ENCODE measurements at places on chromosomes 3 and 15. TPM values are rescaled to one million over a fixed set of nuclear protein-coding genes. Genes with fewer than 3 reads are reported as not detected.

CHST13 gene
- total RNA-seq = not detected

COL8A1 gene
- total RNA-seq = 3.4 TPM

C3orf85 gene
- total RNA-seq = not detected

ARHGAP11A gene
- total RNA-seq = 11.6 TPM

ACP3 gene
- 0.98 TPM for total RNA-seq

CCR2 gene
- total RNA-seq = 0.25 TPM

SLC6A1 gene
- 54.6 TPM for total RNA-seq

TLNRD1 gene
- 6.9 TPM for total RNA-seq

RAB6B gene
- 88.3 TPM for total RNA-seq

KLHL40 gene
- total RNA-seq = not detected

MRAS gene
- total RNA-seq = 63.9 TPM

FMN1 gene
- 1.5 TPM for total RNA-seq

FBXO40 gene
- total RNA-seq = under 0.01 TPM

PRR20G gene
- total RNA-seq = not detected

ZBTB38 gene
- 117 TPM for total RNA-seq

GOLGA8Q gene
- total RNA-seq = 0.25 TPM

GFM1 gene
- 55.6 TPM for total RNA-seq

MME gene
- 1.2 TPM for total RNA-seq

UNC13C gene
- total RNA-seq = 10.8 TPM

SLC7A14 gene
- 5.2 TPM for total RNA-seq

REC114 gene
- total RNA-seq = not detected

PCSK6 gene
- 11.8 TPM for total RNA-seq

MKRN3 gene
- total RNA-seq = 13.5 TPM

GOLGA6L10 gene
- total RNA-seq = 6.4 TPM

WDR49 gene
- total RNA-seq = 6.9 TPM

ADAMTS17 gene
- 6.1 TPM for total RNA-seq

MINAR1 gene
- 2.5 TPM for total RNA-seq

FETUB gene
- total RNA-seq = not detected

LRRIQ4 gene
- 0.49 TPM for total RNA-seq

PDCD10 gene
- 64.4 TPM for total RNA-seq

SLC4A7 gene
- total RNA-seq = 271 TPM

SLC38A3 gene
- total RNA-seq = 5.4 TPM

IMPG2 gene
- 1.7 TPM for total RNA-seq

LCTL gene
- total RNA-seq = under 0.01 TPM

DNAH12 gene
- 0.74 TPM for total RNA-seq

DOCK3 gene
- 49.9 TPM for total RNA-seq

CHCHD6 gene
- 28.5 TPM for total RNA-seq

OSBPL10 gene
- total RNA-seq = 11.8 TPM

BNIP2 gene
- total RNA-seq = 52.1 TPM

TRMT10C gene
- 36.4 TPM for total RNA-seq

TRIM59 gene
- 6.6 TPM for total RNA-seq

SEC22A gene
- 33.7 TPM for total RNA-seq

CCR5 gene
- total RNA-seq = not detected

NUP210 gene
- total RNA-seq = 7.6 TPM

LRRC2 gene
- total RNA-seq = 2.5 TPM

Measured in temporal lobe (tissue), 4 donors.